ENCODE measurements at places on chromosomes 7 and 10.

- peak; percentile 75 for DNase-seq
Measured at GRCh38 chr7:140639366-140640053, 1.1 kb downstream of the DENND2A start.

- DNase-seq: no peak
Measured at GRCh38 chr7:5693529-5693928, 87.9 kb downstream of the RNF216 start.

GRCh38 chr7:10706875-10707493 lies 266.7 kb upstream of the PHF14 start:
- no peak for DNase-seq

DNA sequence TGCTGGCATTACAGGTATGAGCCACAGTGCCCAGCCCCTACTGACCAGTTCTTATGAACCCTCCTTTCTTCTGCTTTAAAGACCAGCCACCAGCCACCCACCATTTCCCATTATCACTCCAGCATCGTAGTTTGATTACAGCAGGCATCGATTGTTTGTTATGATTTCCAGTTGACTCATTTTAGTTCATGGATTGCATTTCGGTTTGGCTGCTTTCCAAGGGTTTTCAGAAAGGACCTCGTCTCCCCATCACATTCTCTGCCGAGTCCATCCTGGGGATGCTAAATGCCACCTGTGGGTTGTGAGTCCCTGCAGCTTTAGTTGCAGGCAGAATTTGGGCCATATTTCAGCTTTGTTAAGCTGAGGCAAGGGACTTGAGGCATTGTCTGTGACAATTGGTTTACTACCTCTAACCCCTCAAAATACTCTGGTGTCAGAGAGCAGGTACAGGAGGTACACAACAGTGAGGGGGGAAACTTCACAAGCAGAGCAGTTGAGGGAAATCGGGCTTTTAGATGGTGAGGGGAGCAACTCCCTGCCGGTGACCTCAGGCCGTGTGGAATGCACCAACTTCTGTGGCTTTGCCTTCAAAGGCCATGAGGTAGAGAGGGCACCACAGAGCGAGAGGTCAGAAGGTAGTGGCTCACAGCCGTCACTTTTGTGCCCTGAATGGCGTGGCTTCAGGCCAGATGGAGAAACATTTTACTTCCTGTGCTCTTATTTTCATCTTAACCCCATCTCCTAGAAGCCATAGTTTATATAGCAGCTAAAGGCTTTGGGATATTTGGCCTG lies 203.8 kb downstream of the CCDC3 start:
- no peak for DNase-seq

DNA sequence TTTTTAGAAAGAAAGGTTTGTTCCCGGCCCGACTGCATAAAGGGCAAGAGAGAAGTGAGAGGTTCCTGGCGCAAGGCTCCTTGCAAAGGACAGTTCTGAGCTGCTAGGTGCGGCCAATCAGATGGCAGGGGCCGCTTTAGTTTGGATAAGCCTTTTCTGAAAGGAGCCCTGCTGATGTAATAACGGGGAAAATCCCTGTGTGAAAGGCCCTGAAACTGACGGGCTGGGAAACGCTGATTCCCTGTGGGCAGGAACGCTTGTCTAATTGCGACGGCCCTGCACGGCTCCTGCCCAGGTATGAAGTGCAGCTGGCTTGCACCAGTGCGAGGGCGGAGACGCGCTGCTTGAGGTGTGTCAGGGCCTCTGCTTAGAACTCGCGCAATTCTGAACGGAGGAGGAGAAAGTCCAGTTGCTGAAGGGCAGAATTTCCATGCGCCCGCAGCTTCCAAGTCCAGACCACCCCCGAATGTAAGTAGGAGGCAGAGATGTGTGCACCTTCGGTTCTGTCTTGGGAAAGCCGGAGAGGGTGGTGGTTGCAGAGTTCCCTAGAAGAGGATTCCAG lies 30.5 kb downstream of the TACC2 start:
- DNase-seq: no peak

DNA sequence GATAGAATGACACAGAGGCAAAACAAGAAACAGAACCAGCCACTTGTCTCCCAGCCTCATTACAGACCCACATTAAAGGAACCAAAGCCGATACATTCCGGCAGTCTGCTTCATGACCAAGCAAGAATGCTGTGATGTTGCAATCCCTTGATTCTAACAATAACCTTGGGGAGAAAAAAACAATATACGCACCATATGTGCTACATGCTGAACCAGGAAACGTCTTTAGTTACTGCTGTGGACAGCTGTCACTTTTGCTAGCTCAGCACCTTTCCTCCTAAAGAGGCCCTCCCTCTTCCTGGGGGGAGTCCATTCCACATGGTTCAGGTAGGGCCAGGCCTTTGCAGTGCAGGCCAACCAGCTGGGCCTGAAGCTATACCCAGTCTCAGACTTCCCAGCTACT lies 79.1 kb downstream of the PRTFDC1 start:
- no peak for DNase-seq

GRCh38 chr10:83332690-83333089 lies 806.6 kb upstream of the GHITM start:
- no peak for DNase-seq

DNA sequence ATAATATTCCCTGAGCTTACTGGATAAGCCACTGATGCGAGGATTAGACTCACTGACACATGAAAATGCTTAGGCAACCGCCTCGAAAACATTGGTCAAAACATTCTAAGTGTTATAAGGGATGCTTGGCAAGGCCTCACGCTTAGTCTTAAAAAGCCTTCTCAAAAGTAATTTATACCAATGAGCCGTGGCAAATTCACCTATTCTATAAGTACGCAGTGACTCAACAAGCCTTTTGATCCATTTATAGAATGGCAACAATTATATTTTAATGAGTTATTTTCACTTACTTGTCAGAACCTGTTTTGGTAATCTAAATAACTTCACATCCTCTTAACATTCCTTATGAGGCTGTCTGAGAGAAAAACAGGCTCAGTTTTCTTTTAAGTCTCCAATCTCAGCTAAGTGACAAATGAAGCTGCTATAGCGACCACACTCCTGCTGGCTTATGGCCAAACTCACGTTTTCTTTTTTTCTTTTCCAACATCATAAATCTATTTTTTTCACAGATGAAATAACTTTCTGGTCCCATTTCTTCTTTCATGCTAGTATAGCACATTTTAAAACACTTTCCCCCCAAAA lies 121.2 kb upstream of the AFAP1L2 start:
- DNase-seq: no peak

- DNase-seq: no peak
Measured at GRCh38 chr10:26914898-26915297, 54.1 kb upstream of the ABI1 start.

GRCh38 chr7:99120916-99121315 lies 23.0 kb downstream of the SMURF1 start:
- DNase-seq: no peak

- DNase-seq: no peak
Measured at GRCh38 chr7:145534301-145534700, 582.3 kb upstream of the CNTNAP2 start.

GRCh38 chr7:141558544-141559183 lies 7.5 kb downstream of the AGK start:
- no peak for DNase-seq

- no peak for DNase-seq
Measured at GRCh38 chr10:78717200-78717599, 351.6 kb upstream of the ZMIZ1 start.

DNA sequence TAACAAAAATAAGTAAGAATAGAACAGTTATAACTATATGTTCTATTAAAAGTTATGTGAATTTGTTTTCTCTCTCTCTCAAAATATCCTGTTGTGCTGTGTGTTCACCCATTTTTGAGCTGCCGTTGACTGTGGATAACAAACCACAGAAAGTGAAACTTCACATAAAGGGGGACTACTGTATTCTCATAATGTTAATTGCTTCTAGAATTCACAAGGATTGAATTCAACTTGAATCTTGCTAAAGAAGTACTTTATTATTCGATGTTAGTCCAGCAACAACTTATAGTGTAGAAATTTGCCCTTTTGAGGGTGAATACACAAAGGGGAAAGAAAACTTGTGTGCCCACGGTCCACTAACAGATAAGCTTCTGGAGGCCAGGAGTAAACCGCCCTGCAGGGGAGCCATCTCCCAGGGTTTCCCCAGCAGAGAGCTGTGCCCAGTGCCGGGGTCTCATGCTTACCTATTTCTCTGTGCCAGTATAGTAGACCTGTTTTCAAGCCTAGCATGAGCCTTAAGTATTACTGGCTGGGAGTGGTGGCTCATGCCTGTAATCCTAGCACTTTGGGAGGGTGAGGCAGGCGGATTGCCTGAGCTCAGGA lies 87.1 kb downstream of the KAT6B start:
- no peak for DNase-seq

- DNase-seq: no peak
Measured at GRCh38 chr10:51090190-51090589, 15.9 kb downstream of the PRKG1 start.

- DNase-seq: peak; percentile 58
Measured at GRCh38 chr7:159026271-159027055, 118.2 kb downstream of the VIPR2 start.

- no peak for DNase-seq
Measured at GRCh38 chr10:2414039-2414438, 653.3 kb upstream of the PFKP start.

GRCh38 chr10:29756451-29756850 lies 121.7 kb upstream of the SVIL start:
- DNase-seq: no peak

DNA sequence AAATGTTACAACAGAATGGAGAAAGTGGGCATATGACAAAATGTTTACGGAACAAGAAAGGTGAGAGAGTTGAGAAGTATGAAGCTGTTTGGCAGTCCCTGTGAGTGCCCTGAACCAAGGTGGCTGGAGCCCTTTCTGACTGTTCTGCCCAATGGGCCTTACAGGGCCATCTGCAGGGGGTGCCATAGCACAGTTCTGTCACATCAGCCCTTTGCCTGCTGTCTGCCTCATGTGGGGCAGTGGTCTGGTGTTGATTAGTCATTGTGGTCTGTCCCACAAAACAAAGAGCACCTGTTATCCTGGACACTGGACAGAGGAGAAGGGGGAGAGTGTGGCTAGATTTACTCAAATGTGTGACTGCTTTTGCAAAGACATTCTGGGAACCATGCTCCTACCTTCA lies 51.5 kb upstream of the OSBPL3 start:
- no peak for DNase-seq

GRCh38 chr10:58644311-58644710 lies 131.6 kb downstream of the BICC1 start:
- DNase-seq: no peak

- no peak for DNase-seq
Measured at GRCh38 chr10:44947371-44948152, 12.0 kb upstream of the RASSF4 start.

DNA sequence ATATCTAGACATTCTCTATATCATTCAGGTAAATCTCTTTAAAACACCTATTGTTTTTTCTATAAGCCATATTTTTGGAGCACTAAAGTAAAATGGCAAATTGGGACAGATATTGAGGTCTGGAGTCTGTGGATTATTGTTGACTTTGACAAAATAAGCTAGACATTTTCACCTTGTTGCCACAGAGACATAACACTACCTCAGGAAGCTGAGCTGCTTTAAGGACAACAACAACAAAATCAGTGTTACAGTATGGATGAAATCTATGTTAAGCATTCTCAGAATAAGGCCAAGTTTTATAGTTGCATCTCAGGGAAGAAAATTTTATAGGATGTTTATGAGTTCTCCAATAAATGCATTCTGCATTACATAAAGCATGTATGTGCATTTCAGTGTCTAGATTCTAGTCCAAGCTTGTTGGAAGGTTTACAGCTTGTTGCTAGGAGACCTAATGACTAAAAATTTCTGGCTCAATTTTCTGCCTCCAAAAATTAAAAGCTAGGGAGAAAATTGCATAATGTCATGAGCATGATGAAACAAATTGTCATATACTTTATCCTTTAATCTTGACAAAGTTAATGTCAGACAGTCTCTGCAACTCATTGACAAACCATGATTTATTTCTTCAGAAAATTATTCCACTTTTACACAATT lies 18.3 kb downstream of the LIPM start:
- DNase-seq: no peak

GRCh38 chr7:112306903-112307302 lies 100.4 kb downstream of the ZNF277 start:
- no peak for DNase-seq

DNA sequence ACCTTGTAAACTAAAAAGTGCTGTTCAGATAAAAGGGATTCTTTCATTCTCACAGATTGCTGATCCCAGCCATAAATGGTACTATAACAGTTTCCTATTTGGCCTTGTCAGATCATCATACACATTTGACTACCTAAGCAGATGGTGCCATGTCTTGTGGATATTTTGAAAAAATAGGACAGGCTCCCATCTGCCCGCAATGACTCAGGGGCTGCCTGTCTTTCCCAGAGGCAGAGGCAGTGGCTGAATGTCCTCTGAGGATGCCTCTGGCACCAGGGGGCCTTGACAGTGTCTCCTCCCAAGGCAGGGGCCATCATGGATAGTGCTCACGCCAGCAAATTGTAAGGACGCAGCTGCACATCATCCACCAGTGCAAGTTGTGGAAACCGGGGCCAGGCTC lies 323.0 kb upstream of the PODXL start:
- no peak for DNase-seq

DNA sequence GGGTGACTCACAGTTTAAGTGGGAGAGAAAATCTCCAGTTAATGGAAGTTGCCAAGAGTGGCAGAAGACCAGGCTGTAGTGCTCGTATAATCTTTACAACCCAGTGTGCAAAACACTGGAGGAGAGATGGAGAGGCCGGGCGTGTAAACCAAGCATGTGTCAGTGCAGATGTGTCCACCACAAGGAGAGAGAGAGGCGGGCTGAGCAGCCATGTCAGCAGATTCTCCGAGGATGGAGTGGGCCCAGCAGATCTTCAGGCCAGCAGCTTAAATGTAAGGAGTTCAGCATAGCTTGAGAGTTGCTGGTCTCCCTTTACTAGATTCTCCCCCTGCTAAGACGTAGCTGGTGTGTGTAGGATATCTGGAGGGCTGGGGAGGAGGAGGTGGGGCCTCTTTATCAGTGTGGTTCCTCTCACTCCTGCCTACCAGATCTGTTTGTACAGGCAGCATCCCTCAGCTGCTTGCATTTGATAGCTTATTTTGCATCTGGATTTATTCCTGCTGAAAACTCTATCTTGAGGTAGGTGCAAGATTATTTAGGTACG lies 13.7 kb downstream of the BPGM start:
- no peak for DNase-seq

GRCh38 chr10:19169684-19170083 lies 121.1 kb downstream of the MALRD1 start:
- no peak for DNase-seq

- DNase-seq: no peak
Measured at GRCh38 chr10:71250405-71250804, 38.0 kb downstream of the UNC5B start.
